ENCODE measurements at places on chromosomes 13 and 19. TPM values are rescaled to one million over a fixed set of nuclear protein-coding genes. Genes with fewer than 3 reads are reported as not detected.
A peak's percentile ranks its signal among the peaks of the same experiment; 100 is the strongest.

The MBNL2 gene
- 50.8 TPM for total RNA-seq

The LILRA6 gene
- not detected for total RNA-seq

The JSRP1 gene
- total RNA-seq, result not detected

DNA sequence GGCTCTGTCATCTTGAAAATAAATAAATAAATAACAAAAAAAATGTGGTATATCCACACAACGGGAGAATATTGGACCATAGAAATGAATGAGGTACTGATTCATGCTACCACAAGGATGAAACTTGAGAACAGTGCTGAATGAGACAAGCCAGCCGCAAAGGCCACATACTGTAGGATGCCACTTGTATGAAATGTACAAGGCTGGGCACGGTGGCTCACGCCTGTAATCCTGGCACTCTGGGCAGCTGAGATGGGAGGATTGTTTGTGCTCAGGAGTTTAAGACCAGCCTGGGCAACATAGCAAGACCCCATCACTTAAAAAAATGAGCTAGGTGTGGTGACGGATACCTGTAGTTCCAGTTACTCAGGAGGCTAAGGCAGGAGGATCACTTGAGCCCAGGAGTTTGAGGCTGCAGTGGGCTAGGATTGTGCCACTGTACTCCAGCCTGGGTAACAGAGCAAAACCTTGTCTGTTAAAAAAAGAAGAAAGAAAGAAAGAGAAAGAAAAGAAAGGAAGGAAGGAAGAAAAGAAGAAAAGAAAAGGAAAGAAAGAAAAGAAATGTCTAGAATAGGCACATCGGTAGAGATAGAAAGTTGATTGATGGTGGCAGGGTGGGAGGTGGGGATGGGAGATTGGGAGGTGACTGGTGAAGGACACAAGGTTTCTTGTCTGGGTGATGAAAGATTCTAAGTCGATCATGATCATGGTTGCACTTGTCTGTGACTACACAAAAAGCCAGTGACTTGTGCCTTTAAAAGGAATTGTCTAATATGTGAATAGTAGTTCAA, 20.3 kb downstream of the HPN start:
- no peak overlapping the region for H3K4me3 ChIP-seq
- no peaks in the 10 kb centered on the region for H3K36me3 ChIP-seq
- H3K27ac ChIP-seq, result no peak overlapping the region

- no peaks in the 10 kb centered on the region for H3K36me3 ChIP-seq
- no peak overlapping the region for H3K4me3 ChIP-seq
- no peaks in the 10 kb centered on the region for H3K27me3 ChIP-seq
- peaks cover 19% of the 10 kb centered on the region for H3K4me1 ChIP-seq
- DNase-seq, result peak; percentile 50
Observed at GRCh38 chr13:79740991-79741390, 260.0 kb downstream of the NDFIP2 start.

GRCh38 chr19:49848938-49849337, 2.0 kb upstream of the PTOV1 start:
- no peak overlapping the region for H3K27ac ChIP-seq
- no peak for DNase-seq
- no peak overlapping the region for H3K4me3 ChIP-seq
- H3K27me3 ChIP-seq, result no peaks in the 10 kb centered on the region
- no peaks in the 10 kb centered on the region for H3K36me3 ChIP-seq

DNA sequence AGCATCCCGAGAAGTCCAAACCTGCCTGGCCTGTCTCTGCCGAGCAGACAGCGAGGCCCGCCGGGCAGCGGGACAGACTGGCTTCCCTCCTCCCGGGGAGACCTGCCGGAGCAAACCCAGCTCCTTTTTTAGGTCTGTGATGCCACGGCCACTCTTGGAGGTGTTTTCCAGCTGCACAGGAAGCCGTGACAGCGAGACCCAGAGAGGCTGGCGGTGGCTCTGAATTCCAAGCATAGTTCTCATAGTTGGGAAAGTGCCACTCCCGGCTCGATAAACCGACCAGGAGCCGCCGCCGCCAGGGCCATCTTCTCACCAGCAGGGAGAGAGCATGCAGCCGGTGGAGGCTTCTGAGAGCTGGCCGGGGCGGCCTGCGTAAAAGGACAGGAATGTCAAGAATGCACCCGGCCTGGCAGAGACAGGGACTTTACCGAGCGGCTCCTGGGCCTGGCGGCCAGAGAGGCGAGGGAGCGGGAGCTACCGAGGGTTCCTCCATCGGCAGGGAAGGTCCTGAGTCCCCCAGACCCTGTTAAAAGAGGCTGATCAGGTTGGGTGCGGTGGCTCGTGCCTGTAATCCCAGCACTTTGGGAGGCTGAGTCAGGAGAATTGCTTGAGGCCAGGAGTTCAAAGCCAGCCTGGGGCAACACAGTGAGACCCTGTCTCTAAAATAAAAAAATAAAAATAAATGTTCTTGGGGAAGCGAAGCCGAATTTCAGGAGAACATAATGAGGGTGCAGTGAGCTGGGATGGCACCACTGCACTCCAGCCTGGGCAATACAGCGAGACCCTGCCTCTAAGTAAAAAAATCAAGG, 64.9 kb downstream of the GADD45B start:
- H3K27ac ChIP-seq, result peak overlapping the region; percentile 97
- H3K4me1 ChIP-seq, result peaks cover 62% of the 10 kb centered on the region
- no peak overlapping the region for H3K4me3 ChIP-seq
- no peaks in the 10 kb centered on the region for H3K36me3 ChIP-seq

GRCh38 chr13:73337532-73337931, 278.7 kb downstream of the KLF5 start:
- no peaks in the 10 kb centered on the region for H3K4me1 ChIP-seq
- no peaks in the 10 kb centered on the region for H3K27me3 ChIP-seq
- DNase-seq, result no peak
- no peaks in the 10 kb centered on the region for H3K36me3 ChIP-seq
- no peak overlapping the region for H3K27ac ChIP-seq

Measured in body of pancreas (tissue), 4 donors.